Upper lobe of left lung (tissue), 6 donors: ENCODE measurements at places on chromosomes 7 and 10. TPM values are rescaled to one million over a fixed set of nuclear protein-coding genes. Genes with fewer than 3 reads are reported as not detected.
A peak's percentile ranks its signal among the peaks of the same experiment; 100 is the strongest.

Gene MACC1
- total RNA-seq, result 10.5 TPM

Gene KIAA1549
- total RNA-seq, result 4.4 TPM

Gene DNAH11
- 24.1 TPM for total RNA-seq

Gene NXPH1
- total RNA-seq, result not detected

Gene TIMM23B
- total RNA-seq, result 18.8 TPM

Gene HTRA1
- total RNA-seq, result 33.8 TPM

Gene PON1
- 0.59 TPM for total RNA-seq

Gene SLC18A3
- not detected for total RNA-seq

Gene GPR158
- total RNA-seq, result 0.09 TPM

Gene PNLIP
- not detected for total RNA-seq

Gene TNRC18
- 617 TPM for total RNA-seq

Gene CACNB2
- 6.3 TPM for total RNA-seq

Gene DDC
- total RNA-seq, result 1.6 TPM

Gene HOXA5
- total RNA-seq, result 11.5 TPM

Gene DPP6
- 0.49 TPM for total RNA-seq

Gene STEAP1
- total RNA-seq, result 6.2 TPM

DNA sequence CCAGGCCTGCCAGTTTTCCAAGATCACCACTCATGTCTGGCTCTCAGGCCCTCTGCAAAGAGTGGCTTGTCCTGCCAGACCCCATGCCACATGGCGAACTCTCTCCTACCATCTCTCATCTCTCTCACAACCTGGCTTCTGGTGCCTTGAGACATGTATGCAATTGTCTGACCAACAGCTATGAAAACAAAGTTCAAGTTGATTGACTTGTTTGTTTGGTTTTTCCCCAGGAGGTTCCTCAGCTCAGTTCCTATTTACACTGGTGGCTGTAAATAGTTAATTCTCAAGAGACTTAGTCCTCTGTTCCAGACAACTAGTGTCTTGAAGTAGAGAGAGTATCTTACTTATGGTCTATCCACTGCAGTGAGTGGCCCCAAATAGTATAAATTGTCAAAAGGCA is 131.8 kb downstream of the SNX10 start:
- DNase-seq, result no peak

GRCh38 chr10:13453896-13454295 is 74.9 kb downstream of the BEND7 start:
- DNase-seq, result peak; percentile 58

DNA sequence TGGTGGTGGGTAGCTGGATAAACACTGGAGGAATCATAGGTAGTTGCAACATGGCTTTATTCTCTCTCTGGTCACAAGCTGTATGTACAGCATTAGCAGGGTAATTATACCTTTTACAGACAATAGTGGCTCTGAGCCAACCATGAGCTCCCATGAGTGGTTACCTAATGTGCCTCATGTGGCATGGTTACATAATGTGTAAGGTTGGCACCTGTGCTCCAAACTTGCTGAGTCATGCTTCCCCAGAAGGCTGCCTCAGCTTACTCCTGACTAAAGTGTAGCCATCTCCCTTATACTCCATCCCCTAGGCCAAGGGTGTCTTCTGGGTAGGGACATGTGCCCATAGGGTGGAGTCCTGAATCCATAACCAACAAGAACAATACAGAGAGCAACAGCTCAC is 345.3 kb upstream of the SEMA3C start:
- DNase-seq, result no peak

DNA sequence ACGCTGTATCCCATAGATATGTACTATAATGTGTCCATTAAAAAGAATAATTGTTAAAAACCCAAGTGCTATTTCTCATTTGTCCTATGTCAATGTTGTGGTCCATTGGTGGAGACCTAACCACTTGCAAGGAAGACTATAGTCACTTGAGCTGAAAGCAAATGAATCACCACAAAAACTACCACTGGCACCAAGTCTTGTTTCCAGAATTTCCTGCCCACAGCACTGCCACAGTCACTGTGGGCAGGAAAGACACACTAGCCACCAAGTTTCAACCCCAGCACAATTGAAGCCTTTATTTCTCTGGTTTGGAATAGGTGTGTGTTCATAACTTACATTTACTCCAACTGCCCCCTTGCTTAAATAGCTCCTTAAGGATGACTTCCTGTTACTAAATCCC is 12.4 kb downstream of the DIP2C start:
- DNase-seq, result no peak

DNA sequence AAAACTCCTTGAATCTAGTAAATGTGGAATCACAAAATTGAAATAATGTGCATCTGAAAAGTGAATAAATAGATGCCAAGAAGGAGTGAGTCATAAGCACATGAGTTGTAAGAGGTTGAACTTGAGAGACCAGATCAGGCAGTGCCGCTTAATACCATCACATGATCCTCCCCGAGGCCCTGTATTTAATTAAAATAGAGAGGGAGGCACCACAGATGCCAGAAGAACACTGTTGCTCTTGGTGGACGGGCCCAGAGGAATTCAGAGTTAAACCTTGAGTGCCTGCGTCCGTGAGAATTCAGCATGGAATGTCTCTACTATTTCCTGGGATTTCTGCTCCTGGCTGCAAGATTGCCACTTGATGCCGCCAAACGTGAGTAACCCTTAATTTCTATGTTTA is at the start of gene GPNMB:
TSS of gene GPNMB (plus strand) at position 221 of the 400 bp plus-strand sequence. CDS start at position 304, 83 bp downstream.
- peak; percentile 51 for DNase-seq

GRCh38 chr10:98055841-98056516 is 25.6 kb upstream of the CRTAC1 start:
- DNase-seq, result no peak

GRCh38 chr7:16851829-16852228 is 30.0 kb downstream of the AGR3 start:
- DNase-seq, result no peak

DNA sequence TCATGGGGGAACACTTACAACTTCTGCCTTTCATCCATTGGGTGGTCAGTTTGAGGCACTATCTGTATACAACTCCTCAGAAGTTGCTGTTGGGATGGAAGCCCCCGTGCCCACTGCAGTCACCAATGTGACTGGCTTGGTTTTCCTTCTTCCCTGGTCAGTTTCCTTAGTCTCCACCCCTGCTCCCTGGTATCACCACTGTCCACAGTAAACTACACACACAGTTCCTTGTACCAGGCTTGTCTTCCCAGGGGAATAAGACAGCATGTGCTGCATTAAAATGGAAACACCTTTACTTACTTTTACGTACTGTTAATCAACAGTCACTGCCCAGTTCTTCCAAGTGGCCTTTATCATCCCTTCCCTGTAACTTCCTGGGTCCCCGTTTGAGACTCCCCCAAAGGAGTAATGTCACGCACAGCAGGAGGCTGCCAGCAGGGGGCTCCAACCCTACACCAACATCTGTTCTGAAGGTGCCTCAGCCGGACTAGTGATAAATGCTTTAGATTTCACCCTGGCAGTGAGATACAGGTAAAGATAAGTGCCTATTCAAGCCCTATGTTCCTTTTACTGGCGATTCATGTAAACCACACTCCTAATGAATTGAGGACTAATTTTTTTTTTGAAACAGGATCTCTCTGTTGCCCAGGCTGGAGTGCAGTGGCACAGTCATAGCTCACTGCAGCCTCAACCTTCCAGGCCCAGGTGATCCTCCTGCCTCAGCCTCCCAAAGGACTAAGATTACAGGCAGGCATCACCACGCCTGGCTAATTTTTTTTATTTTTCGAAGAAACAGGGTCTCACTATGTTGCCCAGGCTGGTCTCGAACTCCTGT is 45.3 kb upstream of the PIK3AP1 start:
- peak; percentile 75 for DNase-seq

DNA sequence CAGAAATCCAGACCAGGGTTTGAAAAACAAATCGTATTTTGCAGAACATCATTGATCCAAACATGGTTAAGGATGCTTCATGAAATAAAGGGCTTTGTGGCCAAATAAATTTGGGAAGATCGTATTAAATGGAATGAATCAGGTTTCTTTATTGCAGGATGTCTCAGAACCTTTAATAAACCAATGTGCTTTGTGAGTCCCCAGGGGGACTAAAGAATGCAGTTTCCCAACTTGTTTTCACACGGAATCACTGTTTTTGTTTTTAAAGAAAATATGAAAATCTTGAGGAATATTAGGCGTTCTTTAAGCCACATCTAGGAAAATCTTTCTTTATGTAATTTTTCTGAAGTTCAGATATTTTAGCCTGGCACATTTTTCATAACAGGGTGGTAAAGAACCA is 16.8 kb upstream of the CCDC172 start:
- DNase-seq, result no peak

DNA sequence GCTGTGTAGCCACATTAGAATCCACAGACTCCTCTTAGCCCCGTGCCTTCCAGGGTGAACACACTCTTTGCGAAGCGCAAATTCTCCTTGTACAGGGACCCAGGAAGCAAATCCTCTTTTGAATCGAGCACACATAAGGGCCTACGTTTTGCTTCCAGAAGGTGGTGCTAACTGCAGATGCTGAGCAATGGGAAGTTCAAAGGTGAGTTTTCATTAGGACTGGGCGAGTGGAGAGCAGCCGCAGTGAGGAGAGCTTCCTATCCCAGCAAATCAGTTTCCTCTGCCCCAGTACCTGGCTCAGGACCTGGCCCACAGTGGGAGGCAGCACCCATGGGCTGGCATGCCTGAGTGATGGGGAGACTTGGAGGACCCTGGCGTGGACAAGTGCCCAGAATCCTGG is 23.5 kb upstream of the GPR26 start:
- no peak for DNase-seq

DNA sequence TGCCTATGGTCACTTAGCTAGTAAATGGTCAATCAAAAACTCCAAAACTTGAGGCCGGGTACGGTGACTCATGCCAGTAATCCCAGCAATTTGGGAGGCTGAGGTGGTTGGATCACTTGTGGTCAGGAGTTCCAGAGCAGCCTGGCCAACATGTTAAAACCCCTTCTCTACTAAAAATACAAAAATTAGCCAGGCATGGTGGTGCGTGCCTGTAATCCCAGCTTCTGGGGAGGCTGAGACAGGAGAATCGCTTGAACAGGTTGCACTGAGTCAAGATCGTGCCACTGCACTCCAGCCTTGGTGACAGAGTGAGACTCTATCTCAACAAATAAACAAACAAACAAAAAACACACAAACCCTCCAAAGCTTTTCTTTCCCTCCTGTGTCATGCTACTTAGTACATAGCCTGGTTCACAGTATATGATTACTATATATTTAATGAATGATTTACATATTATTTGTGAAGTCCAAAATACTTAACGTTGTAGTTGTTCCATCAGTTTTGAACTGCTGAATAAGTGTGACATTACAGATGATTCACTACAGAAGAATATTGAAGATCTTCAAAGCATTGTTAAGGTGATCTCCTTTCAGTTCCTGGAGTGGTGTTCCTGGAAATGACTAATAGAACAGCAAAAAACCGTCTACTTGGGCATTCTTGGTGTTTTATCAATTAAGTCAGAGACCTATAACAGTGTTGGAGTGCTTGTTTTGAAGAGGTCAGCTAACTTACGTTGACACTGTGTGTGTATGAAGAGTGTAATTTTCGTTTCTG is 72.9 kb downstream of the ADK start:
- DNase-seq, result no peak

- DNase-seq, result no peak
Measured at GRCh38 chr7:65475734-65476319, 102.2 kb downstream of the ZNF92 start.

- DNase-seq, result peak; percentile 82
Measured at GRCh38 chr7:6446838-6447580, 745 bp downstream of the DAGLB start.

- DNase-seq, result no peak
Measured at GRCh38 chr7:70726294-70726693, 405.6 kb upstream of the GALNT17 start.

DNA sequence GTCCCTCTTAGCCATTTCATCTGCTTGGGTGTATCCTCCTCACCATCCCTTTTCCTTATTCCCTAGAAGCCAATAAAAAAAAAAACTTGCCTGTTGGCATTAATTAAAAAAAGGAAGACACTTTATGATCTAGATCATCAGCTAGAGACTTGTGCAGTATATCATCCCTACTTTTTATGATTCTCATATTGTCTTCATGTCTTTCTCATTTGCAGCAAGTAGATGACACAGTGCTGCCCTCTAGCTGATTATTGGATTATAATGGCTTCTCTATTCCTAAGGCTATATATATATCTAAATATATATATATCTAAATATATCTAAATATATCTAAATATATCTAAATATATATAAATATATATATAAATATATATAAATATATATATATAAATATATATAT is 272.4 kb upstream of the LRGUK start:
- DNase-seq, result no peak

DNA sequence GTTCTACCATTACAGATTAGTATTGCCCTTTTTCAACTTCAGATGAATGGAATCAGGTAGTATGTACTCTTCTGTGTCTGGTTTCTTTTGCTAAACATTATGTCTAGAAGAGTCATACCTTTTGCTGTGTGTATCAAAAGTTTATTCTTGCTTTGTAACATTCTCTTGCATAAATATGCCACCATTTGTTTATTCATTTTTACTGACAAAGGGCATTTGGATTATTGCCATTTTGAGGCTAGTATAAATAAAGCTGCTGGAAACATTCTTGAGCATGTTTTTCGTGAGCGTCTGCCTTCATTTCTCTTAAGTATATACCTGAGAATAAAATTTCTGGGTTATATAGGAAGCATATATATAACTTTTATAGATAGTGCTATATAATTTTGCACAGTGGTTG is 121.7 kb upstream of the CSTF2T start:
- DNase-seq, result no peak

- no peak for DNase-seq
Measured at GRCh38 chr7:38748056-38748610, 117.0 kb upstream of the AMPH start.

GRCh38 chr7:158277219-158278141 is 310.1 kb downstream of the PTPRN2 start:
- DNase-seq, result peak; percentile 49

DNA sequence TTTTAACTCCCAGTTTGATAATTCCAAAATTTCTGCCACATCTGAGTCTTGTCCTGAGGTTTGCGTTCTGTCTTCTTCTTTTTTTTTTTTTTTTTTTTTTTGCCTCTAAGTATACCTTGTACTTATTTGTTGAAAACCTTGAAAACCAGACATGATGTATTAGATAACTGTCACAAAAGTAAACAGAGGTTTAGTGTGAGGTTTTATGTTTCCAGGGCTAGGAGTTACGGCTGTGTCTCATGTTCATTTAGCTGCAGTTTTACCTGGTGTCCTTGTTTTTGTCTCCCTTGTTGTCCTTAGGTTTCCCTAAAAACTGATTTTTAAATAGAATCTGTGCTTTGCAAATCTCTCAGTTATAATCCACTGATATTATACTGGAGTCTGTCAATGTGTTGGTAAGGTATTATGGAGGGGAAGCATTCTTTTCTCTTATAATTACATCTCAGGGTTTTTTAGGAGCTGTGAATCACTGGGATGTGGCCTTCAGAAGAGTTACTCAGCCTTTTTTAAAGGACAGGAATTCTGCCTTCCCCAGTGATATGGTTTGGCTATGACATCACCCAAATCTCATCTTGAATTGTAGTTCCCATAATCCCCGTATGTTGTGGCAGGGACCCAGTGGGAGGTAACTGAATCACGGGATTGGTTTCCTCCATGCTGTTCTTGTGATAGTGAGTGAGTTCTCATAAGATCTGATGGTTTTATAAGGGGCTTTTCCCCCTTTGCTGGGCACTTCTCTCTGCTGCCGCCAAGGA is 95.0 kb downstream of the CDCA7L start:
- DNase-seq, result no peak
